Memory B cell (primary cell): ENCODE measurements at places on chromosomes 13 and 19.

- DNase-seq, result no peak
Observed at GRCh38 chr13:107827840-107828549, 387.3 kb downstream of the LIG4 start.

- no peak for DNase-seq
Observed at GRCh38 chr13:45548281-45548680, 67.3 kb downstream of the ERICH6B start.

- DNase-seq, result peak; percentile 87
Observed at GRCh38 chr19:47296036-47296435, 13.6 kb upstream of the C5AR1 start.

DNA sequence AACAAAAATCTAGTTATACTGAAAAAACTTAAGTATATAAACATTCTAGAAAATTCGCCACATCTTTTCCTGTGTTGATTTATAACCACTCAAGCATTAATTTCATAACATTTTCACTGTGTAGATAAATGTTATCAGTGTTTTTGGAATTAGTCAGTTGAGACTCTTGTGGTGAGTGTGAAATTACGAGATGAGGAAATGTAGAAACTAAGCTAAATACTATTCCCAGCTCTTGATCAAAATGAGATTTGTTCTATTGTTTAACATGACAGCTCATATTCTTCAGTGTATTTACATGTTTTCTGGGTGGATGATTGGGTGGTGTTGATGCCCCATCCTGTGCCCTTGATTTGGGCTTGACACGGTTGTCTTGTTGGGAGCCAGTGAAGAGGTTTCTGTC, 406.8 kb downstream of the DACH1 start:
- no peak for DNase-seq

DNA sequence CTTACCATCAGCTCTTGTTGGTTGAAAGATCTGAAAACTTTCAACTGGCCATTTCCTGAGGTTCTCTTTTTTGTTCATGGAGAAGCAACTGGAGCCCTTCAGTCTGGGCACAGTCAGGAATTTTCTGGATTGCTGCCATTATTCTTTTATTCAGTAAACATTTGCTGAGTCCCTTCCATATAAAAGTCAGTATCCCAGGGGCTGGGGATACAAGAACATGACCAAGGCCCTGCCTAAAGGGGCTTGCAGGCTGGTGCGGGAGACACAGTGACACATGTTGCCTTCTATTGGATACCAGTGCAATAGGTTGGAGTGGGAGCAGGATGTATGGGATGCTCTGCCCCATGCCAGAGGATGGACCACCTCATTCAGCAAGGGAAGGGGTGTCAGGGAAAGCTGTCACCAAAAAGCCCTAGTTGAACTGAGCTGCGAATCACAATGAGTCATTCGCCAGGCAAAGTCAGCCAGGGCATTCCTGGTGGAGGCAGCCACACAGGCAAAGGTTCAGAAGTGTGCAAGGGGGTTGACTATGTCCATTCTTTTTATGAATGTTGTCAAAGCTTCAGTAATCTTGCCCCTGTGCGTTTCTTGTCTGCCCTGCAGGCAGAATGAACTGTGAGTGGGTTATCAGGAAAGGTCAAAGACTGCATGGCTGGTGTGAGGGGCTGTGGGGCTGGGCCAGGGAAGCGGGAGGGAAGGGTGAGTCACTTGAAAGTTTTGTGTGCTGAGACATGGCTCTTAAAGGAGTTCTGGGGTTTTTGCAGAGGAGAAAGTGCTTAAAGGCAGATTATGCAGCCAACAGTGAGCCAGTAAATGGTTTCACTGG, 395.9 kb downstream of the KCNRG start:
- no peak for DNase-seq

DNA sequence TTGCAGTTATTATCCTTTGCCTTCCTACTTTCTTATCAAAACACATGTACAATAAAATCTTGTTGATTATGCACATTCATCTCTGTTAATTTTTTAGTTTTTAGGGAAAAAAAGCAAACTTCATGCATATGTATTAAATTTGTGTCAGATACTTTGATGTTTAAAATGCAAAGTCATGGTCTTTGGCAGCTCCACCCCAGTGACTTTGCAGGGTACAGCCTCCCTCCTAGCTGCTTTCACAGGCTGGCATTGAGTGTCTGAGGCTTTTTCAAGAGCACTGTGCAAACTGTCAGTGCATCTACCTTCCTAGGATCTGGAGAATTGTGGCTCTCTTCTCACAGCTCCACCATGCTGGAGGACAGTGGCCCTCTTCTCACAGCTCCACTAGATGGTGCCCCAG, 1988.1 kb upstream of the PCDH20 start:
- no peak for DNase-seq

- DNase-seq, result no peak
Observed at GRCh38 chr13:59208405-59209195, 955.1 kb downstream of the DIAPH3 start.

- no peak for DNase-seq
Observed at GRCh38 chr13:78521091-78521490, 82.3 kb downstream of the POU4F1 start.

DNA sequence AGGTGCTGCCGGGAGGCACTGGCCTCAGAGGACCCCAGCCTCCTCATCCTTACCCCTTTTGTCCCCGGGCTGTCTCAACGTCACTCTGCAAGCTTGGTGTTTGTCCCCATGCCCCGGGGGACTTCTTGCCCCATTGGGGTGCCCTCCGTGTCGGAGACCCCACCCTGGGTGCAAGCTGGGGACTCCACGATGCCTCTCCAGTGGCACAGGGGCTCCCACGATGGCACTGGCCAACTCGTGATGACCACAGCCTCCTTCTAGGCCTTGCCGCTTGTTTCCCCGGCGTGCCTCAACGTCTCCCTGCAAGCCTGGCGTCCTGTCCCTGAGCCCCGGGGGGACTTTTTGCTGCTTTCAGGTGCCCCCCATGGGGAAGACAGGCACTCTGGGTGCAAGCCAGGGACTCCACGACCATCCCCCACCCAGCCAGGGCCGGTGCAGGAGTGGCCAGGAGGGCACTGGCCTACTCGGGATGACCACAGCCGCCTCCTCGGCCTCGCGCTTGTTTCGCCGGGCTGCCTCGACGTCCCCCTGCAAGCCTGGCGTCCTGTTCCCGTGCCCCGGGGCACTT, 237.0 kb downstream of the TUBA3C start:
- DNase-seq, result no peak

DNA sequence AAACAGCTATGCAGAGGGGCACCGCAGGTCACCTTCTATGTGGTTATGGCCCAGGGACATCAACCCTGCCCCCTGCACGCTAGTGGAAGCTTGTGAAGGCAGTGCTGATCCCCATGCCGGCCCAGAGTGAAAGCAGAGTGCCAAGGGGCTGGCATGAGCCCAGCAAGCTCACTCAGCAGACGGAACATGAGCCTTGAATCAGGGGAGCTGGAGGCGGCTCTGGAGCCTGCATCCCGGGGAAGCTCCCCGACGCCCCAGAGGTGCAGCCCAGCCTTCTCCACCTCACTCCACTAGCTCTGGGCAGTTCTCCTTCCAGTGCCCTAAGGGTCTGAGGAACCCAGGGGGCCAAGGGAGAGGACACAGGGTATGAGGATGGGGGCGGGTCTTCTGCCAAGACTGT, 19.0 kb upstream of the ISYNA1 start:
- no peak for DNase-seq

GRCh38 chr13:22848539-22849052, 332.2 kb upstream of the SGCG start:
- no peak for DNase-seq

GRCh38 chr13:94154367-94154766, 325.1 kb downstream of the DCT start:
- DNase-seq, result no peak

GRCh38 chr19:781800-782184, 15.5 kb upstream of the PTBP1 start:
- no peak for DNase-seq

GRCh38 chr13:99689955-99690354, 188.7 kb downstream of the TM9SF2 start:
- no peak for DNase-seq

DNA sequence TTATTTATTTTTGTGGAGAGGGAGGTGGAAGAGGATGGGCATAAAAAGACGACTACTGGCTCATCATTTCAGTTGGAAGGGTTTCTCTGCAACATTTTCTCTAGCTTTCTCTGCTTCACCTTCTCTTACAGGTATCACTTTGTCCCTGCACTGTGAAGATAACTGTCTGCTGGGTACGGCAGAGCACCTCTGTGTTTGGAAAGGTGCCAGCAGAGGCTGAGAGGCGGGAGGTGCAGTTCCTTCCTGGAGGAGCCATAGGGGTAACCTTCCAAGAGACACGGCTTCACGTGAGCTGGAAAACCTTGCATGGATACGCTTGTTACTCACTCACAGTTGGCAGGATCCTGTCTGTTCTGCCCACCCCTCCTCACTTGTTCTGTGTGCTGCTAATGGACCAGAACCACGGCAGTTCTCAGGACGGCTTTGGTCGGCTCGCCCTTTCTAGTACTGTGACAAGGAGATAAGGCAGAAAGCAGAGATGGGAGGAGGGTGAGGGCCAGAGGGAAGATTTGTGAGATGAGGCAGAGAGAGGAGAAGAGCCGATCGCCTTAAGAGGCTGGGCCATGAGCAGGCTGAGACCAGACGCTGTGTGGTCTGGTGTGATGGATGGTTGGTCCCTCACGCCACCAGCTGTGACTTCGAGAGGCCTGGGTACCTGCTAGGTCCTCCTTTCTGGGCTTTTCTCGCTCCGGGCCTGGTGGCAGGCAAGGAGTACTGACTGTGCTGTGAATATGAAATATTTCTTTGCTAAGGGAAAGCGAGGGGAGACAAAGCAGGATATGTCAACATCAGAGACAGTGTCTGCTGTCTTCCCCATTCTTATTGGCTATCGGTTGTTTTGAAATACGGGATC, 66.8 kb downstream of the MRPL57 start:
- DNase-seq, result no peak

- peak; percentile 35 for DNase-seq
Observed at GRCh38 chr13:77698201-77699058, 943 bp downstream of the SLAIN1 start.

GRCh38 chr13:53215563-53215962, 186.9 kb downstream of the OLFM4 start:
- no peak for DNase-seq

- no peak for DNase-seq
Observed at GRCh38 chr13:96650301-96650886, 343.9 kb downstream of the OXGR1 start.
